ENCODE measurements at places on chromosomes 5 and 9.
A peak's percentile ranks its signal among the peaks of the same experiment; 100 is the strongest.

DNA sequence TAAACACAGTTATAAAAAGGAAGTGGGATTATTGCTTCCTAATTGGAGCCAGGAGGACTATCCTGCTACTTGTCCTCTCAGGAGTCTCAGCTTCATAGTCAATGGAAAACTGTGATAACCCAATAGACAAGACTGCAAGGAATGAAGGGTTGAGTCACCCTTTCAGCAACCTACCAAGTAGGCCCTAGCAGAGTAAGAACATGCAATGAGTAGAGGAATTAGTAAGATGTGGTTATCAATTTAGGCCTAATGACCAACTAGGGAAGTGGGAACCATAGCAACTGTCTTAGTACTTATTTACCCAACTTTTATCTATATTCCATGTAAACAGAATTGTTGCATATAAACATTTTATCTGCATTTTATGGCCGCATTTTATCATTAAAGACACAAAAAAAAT, 310.1 kb downstream of the RFX3 start:
- DNase-seq = peak; percentile 3

DNA sequence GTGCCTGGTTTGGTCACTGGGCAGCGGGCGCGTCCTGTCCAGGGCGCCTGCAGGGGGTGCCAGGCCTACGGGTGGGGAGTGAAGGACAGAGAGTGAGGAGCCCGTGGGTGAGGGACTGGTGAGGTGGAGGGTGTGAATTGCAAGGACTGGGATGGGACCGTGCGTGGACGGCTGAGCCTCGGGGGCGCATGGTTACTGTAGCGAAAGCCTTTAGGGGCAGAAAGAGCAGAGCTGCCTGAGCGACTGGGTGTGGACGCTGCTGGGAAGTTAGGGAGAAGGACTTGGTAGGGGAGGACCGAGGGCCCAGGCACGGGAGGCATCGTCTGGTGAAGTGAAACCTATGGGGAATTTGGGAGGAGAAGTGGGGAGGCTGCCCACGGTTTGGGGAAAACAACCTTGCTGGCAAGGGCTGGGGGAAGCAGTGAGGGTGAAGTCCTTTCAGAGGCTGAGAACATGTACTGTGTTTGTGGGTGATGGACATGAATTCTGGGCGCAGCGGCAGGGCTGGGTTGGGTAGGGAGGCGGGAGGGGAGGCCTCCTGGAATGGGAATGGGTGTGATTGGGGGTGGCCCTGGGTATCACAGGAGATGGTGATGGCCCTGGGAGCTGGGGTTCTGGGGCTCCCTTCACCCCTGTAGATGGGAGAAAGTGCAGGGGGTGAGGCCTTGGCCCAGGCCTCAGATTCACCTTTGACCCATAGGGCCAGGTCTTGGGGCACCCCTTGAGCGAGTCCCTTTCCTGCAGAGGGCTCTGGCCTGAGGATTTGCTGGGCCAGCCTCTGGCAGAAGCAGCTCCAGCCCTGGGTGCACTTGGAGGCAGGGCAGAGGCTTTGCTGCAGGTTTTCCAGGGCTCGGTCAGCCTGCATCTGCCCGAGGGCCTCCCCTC, 1.7 kb upstream of the TOR4A start:
- DNase-seq = no peak

- peak; percentile 59 for DNase-seq
Observed at GRCh38 chr9:121902461-121903135, 190.5 kb downstream of the TTLL11 start.

- DNase-seq = no peak
Observed at GRCh38 chr5:123119334-123119986, 30.4 kb downstream of the PRDM6 start.

GRCh38 chr9:113368348-113368981, 8.3 kb downstream of the HDHD3 start:
- no peak for DNase-seq

DNA sequence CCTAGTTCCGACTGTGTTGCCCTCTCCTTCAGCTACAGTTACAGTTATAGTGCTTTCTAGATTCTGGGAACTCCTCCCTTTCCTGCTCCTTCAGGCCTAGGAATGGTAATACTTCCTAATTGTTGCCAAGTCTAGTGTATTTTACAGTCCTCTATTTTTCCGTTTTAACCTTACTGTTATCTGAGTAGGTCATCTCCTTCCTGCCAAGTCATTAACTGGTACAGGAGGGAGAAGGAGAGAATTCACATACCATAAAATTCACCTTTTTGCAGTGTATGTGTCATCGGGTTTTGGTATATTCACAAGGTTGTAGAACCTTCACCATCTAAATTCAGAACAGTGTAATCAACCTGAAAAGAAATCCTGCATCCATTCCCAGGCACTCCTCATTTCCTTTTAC, 335.4 kb upstream of the MEF2C start:
- DNase-seq = no peak

GRCh38 chr5:54844905-54845566, 140.4 kb downstream of the ESM1 start:
- peak; percentile 60 for DNase-seq

DNA sequence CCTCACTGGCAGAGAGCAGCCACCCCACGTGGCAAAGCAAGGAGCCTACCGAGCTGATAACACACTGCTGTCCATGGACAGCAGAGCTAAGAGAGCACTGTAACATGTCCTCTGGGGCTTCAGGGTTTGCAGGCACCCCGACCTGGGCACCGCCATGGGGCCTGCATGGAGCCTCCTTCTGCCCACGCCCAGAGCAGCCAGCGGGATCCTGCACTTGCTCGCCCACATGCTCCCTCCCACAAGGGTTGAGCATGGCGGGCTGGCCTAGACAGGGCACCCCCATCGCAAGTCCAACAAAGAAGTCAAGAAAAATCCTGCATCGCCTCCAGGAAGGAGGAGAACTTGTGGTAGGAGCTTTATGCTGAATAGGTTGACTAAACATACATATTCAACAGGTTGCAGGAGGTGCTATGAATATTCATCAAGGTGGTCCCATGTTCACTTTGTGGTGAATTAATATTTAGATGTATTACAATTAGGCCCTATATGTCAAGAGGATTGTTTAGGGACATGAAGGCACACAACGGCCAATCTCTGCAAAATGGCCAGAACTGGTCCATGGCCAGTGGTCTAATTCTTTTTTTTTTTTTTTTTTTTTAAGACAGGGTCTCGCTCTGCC, 3.8 kb upstream of the MIGA2 start:
- no peak for DNase-seq

DNA sequence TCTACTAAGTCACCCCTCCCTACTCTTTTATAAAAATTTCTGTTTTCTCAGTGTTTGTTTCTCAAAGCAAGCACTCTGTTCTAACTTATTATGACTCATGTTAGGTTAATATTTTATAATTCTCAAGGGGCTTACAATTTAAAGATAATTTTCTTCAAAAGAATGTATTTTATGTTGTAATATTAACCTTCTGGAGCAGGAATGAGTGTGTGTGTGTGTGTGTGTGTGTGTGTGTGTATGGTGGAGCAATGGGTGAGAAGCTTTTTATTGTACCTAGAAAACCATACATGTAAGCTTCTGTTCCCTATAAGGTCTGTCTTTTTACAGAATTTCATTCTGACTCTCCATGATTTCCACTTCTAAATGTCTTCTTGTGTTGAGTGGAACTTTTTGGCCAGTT, 63.0 kb downstream of the PBX3 start:
- no peak for DNase-seq

GRCh38 chr5:133075572-133076536, 24.0 kb downstream of the HSPA4 start:
- no peak for DNase-seq

- DNase-seq = peak; percentile 29
Observed at GRCh38 chr5:67576112-67576511, 379.5 kb upstream of the CD180 start.

GRCh38 chr9:114006155-114006550, 71.9 kb downstream of the AMBP start:
- DNase-seq = no peak

- DNase-seq = peak; percentile 96
Observed at GRCh38 chr5:124655921-124656511, 90.4 kb downstream of the ZNF608 start.

- DNase-seq = no peak
Observed at GRCh38 chr5:9543311-9543920, 2.5 kb downstream of the SEMA5A start.

GRCh38 chr9:109110329-109111021, 9.3 kb downstream of the TMEM245 start:
- DNase-seq = peak; percentile 88

- DNase-seq = peak; percentile 64
Observed at GRCh38 chr5:66697796-66698564, 101.8 kb downstream of the MAST4 start.

GRCh38 chr5:81556809-81557208, 162.9 kb upstream of the ACOT12 start:
- peak; percentile 40 for DNase-seq

DNA sequence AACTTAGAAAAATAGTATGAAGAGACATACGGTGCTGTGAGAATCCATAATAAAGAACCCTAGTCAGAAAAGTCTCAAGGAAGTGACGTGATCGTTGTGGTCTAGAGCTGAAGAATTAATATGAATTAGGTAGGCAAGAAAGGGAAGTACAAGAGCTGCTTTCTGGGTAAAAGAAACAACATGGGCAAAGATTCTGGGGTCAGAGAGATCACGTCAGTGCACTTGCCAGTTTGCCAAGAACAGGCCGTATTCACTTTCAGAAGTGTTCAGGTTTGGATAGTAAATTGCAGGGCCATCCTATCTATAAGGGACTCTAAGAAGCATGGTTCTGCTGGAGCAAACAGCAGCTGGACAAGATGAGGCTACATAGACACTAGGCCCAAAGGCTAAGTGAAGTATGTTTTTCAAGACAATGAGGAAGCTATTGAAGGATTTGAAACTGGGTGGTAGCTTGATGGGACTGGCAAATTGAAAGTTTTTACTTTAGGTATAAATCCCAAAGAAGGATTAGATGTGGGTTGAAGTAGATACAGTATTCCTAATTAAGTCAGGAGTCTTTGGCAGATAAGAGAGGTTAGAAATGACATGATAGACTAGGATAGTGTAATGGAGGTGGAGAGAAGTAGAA, 4.8 kb upstream of the CHD1 start:
- no peak for DNase-seq
